ENCODE measurements at places on chromosomes 2 and 18. TPM values are rescaled to one million over a fixed set of nuclear protein-coding genes. Genes with fewer than 3 reads are reported as not detected.

The HOXD8 gene
- total RNA-seq: not detected

GRCh38 chr2:190459881-190460280, 51.7 kb downstream of the MFSD6 start:
- DNase-seq: no peak

DNA sequence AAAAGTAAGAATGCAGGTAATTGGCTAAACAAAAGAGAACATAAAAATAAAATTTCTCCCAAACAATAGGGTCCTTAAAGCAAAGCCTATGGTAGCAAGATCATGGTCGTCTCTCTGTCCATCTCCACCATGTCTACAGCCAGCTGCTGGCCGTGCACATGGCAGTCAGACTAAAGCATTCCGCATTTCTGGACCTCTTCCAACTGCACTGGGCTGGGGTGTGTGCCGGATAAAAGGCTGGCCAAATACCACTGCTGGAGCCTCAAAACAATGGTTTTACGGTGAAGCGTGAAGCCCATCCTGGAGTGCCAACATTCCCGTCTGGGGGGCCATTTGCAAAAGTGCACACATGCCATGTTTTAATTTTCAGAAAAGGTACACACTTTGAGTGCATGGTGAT, 74.8 kb upstream of the PIEZO2 start:
- no peak for DNase-seq

DNA sequence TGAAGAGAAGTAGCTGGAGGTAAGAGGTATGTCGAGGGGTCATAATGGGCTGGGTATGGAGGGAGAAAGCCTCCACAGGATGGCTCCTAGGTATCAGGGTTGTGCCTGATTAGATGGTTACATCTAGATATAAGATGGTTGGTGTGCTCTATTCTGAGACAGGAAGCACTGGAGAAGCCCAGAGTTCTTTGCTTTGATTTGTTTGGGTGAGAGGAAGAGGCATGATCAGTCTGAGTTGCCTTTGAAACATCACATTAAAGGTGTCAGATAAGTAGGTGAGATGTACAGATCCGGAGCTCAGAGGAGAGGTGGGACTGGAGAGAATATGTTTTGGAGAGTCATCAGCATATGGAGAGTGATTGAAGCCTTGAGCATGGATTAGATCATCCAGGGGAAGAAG, 74.1 kb downstream of the KLHL29 start:
- no peak for DNase-seq

GRCh38 chr18:452816-453215, 47.7 kb downstream of the COLEC12 start:
- no peak for DNase-seq

All from Calu3 (cell line).